ENCODE measurements at places on chromosomes 2 and 18.

GRCh38 chr18:23900994-23901393, 113.6 kb upstream of the TTC39C start:
- DNase-seq: no peak

DNA sequence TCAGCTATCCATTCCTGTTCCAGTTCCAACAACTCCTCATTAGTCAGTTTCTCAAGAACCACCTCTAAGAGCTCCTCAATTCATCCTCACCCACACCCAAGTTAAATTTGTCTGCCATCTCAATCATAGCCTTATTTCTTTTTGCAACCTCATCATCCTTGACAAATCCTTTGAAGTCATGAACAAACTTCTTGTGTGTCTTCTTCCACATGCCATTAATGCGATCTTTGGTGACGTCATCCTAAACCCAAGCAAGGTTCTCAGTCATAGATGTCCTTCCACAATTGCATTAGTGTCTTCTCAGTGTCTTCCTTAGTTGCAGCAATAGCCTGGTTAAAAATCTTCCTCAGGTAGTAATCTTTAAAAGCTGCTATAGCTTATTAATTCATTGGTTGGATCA, 71.2 kb upstream of the FSIP2 start:
- no peak for DNase-seq

DNA sequence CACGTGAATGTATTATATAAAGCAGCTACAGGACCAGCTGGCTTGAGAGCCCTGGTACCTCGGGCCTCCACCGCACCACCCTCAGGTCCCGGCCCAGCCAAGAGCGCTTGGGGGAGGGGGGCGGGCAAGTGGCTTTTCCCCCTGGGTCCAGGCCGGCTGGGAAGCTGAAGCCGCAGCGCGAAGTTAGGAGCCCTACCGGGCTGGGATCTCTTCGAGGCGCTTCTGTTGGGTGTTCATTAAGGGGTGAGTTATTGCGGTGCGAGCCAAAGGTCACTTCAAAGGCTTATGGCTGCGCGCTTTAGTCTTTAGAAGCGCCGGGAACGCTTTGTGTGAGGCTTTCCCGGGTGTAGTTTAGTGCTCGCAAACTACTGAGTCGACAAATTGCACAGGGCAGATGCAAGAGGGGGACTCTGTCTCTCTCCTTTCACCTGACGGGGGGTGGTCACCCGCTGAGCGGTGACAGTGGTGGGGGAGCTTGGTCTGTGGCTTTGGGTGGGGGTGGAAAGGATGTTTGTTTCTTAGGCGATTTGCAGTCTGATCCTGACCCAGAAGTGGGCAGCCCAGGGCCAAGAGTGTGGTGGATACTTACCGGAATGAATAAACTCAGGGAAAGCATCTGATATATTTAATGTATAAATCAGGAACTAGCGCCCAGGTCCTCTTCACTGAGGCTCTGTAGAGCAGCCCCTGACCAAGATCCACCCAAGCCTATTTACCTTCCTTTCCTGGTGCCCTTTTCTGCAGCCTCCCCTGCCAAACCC, 6.0 kb downstream of the HOXD3 start:
- DNase-seq: no peak

DNA sequence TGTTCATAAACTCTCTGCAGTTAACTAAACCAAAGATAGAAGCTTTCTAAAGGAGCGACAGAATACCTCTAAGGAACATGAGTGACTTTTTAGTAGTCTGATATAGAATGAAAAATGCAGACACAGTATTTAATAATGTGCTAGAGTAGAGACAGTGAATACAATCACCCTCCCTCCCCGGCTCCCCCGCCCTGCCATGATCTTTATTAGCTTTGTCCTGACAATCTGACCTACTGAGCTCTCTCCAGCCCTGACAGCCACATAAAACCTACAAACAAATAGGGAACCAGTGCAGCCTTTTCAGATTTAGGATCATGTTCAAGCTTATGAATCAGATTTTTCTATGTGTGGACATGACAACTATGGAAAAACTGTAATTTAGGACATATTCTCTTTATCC, 777.6 kb upstream of the FANCL start:
- no peak for DNase-seq

GRCh38 chr2:158128168-158128973, 26.7 kb downstream of the UPP2 start:
- no peak for DNase-seq

- peak; percentile 94 for DNase-seq
Measured at GRCh38 chr2:202135091-202135874, 62.2 kb downstream of the KIAA2012 start.

- DNase-seq: no peak
Measured at GRCh38 chr18:76388891-76389423, 106.1 kb downstream of the ZNF516 start.

- no peak for DNase-seq
Measured at GRCh38 chr2:10036095-10036884, 7.1 kb upstream of the KLF11 start.

- DNase-seq: no peak
Measured at GRCh38 chr2:59896499-59897245, 656.8 kb downstream of the BCL11A start.

DNA sequence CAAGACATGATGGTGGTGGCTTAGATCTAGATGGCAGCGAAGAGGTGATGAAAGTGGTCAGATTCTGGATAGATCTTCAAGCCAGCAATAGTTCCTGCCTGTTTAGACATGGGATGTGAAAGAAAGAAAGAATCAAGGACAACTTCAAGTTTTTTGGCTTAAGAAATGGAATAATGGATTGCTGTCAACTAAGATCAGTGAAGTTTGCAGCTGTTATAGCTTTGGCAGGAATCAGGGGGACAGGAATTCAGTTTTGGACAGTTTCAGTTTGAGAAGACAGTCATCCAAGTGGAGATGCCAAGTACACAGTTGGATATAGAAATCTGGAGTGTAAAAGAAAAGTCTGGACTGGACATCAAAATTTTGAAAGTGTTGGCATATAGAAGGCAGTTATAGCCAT, 283.7 kb upstream of the PKDCC start:
- DNase-seq: peak; percentile 72

DNA sequence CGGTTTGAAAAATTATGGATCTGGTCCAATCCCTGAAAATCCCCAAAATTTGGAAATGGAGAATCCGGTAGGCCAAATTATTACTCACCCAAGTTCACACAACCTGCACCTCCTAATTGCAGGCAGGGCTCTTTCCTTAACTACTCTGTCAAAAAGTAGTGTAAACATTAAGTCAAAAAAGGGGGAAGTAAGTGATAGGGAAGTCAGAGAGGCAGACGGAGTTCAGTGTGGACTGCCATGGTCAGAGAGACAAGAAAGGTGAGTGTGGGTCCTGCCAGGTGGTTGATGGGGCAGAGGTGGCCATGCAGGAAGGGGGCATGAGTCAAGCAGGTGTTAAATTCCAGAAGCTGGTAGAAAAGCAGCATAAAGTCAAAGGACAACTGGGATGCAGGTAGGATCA, 104.7 kb upstream of the STPG4 start:
- DNase-seq: no peak

DNA sequence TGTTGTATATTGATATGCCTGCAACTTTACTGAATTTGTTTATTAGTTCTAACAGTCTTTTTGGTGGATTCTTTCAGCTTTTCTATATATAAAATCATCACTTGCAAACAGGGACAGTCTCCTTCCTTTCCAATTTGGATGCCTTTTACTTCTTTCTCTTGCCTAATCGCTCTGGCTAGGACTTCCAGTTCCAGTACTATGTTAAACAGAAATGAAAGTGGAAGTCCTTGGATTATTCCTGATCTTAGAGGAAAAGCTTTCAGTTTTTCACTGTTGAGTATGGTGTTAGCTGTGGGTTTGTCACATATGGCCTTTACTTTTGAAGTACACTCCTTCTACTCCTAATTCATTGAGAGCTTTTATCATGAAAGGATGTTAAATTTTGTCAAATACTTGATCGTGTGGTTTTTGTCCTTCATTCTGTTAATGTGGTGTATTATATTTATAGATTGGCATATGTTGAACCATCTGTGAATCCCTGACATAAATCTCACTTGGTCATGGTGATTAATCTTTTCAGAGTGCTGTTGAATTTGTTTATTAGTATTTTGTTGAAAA, 52.9 kb downstream of the REL start:
- DNase-seq: no peak

- no peak for DNase-seq
Measured at GRCh38 chr2:65103013-65103715, 26.7 kb downstream of the RAB1A start.

GRCh38 chr2:207156451-207157161, 9.1 kb downstream of the KLF7 start:
- DNase-seq: no peak

DNA sequence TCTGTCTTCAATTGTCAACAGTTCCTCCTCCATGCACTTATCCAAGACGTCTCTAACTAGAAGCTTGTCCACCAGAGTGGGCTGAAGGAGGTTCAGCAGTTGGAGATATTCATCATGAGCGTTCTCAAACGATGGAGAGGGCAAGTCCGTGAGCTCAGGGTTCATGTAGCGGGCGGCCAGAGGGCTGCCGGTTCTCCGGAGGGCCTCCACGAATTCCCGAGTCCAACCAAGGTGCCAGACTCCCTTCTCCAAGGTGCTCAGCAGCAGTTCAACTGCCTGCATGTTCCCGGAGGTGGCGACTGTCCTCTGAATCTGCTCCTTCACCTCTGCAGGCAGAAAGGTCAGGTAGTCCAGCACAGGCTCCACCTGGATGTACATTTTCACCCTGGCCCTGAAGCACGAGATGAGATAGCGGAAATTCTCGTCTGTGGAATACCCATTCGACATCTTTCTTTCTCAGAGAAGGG, 590 bp downstream of the IFIH1 start:
- DNase-seq: peak; percentile 29

- no peak for DNase-seq
Measured at GRCh38 chr2:172415865-172416183, 11.6 kb upstream of the ITGA6 start.

GRCh38 chr18:56165601-56166355, 472.6 kb downstream of the TXNL1 start:
- no peak for DNase-seq

GRCh38 chr18:59783138-59783537, 85.9 kb upstream of the CCBE1 start:
- DNase-seq: no peak

DNA sequence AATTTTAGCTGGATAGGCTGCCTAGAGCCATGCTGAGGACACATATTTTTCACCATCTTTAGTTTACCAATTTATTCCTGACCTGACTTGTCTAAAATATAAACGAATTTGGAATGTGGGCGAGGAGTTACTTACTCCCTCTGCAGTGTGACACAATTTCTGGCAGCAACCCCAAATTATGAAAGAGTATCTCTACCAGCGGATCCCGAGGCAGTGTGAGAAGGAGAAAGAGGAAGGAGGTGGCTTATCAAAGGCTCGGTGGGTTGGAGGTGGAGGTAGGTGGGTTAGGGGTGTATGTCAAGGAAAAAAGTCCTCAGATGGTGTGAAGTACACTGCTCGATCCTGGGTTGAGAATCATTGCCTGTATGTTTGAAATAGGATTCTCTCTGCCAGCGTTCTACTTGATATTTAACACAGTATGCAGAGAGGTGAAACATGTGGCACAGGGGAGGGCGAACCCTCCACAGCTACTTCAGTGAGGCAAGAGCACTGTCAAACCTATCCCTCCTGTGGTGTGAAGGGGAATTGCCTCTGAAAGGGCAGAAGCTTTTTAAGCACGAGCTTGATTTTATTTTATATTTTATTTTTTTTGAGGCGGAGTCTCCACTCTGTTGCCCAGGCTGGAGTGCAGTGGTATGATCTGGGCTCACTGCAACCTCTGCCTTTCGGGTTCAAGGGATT, 76.0 kb downstream of the RFTN2 start:
- no peak for DNase-seq

DNA sequence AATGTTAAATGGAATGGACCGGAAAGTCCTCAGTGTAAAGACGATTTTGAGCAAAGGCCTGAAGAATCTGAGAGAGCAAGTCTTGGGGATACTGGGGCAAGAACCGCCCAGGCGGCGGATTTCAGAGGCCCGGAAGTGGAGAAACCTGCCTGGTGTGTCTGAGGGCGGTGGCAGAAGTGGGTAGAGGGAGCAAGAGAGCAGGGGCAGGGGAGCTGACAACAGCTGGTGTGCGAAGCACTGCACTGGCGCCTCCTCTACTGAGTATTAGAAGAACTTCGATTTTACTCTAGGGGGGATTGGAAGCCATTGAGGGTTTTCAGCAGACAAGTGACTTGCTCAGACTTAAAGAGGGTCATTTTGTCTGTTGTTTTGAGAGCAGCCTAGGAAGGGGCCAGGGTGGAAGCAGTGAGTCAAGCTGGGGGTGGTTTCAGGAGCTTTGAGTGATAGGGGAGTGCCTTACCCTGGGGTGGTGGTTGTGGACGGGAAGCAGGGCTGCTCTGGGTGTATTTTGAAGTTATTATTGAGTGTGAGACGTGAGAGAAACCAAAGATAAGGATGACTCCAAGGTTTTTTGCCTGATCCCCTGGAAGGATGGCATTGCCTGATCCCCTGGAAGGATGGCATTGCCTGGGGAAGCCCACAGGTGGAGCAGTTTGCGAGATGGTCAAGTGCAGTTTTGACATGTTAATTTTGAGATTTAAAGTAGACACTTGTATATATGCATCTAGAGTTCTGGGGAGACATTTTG, 52.5 kb downstream of the ZNF236 start:
- no peak for DNase-seq

DNA sequence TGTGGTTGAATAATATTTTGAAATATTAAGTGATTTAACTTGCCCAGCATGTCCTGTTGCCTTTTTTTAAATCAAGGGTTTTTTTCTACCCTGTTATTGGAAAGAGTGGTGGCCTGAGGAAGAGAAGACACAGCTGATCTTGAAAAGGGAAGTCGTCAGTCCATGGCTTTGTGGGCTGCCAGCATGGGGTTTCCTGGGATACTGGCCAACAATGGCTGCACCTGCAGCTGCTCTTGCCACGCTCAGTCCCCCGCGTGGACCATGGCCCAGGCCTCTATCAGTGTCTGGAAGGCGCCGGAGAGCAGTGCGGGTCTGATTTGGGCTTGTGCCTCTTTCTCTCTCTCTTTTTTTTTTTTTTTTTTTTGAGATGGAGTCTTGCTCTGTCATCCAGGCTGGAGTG, 99.3 kb downstream of the ASB1 start:
- DNase-seq: no peak

- DNase-seq: no peak
Measured at GRCh38 chr2:216733046-216733445, 37.7 kb upstream of the IGFBP5 start.

GRCh38 chr2:177265824-177266817, 1.6 kb upstream of the NFE2L2 start:
- no peak for DNase-seq

DNA sequence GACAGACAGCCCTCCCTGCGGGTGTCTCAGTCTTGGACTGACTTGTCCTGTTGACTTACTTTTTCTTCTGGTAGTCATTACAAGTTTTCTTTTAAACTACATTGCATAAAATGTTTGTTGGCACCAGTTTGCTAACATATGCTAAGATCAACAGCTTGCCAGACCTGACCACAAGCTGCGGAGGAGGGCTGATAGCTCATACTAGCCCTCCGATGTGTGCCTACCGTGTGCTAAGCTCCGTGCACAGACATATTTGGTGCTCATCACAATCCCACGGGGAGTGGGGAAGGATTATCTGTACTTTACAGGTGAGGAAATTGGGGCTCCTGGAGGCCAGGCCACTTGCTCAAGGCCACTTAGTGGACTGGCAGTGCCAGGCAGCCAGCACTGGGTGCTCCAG, 72.8 kb upstream of the YPEL5 start:
- DNase-seq: no peak

Measured in muscle of arm (tissue), 14 donors.